Muscle of leg (tissue), 16 donors: ENCODE measurements at places on chromosomes 3 and 15.

DNA sequence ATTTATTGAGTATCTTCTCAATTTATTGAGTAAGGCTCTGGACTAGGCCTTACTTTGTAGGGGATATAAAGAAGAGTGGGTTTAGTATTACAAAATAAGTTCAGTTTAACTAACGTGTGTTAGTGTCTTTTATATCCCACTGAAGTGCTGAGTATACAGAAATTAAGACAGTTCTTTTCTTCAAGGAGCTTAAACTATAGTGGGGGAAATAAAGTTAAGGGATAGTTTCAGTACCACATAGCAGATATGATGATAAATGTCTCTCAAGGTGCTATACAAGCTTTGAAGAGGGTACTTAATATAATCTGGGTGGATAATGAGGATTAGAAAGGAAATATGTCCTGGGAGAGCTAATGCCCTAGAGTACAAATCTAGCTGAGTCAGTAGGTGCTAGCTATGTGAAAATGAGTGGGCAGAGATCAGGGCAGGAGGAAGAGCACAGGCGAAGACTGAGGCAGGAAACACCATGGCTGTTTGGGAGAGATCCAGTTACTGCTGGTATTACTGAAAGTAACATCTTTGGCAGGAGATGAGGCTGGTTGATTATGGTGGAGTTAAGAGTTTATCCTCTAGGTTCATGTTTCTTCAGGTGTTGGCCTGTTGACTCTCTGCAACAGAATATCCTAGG is 46.0 kb downstream of the TEX9 start:
- DNase-seq, result no peak

DNA sequence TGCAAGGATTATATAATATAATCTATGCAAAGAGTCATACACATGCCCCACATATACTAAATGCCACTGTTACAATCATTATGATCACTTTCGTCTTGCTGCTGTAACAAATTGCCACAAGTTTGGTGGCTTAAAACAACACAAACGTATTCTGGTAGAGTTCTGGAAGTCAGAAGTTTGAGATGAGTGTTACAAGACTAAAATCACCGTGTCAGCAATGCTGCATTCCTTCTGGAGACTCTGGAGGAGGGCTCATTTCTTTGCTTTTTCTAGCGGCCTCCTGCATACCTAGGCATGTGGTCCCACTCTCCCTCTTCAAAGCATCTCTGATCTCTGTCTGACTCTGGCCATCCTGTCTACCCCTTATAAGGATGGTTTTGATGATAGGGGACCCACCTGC is 1.4 kb upstream of the CCDC174 start:
- DNase-seq, result no peak

DNA sequence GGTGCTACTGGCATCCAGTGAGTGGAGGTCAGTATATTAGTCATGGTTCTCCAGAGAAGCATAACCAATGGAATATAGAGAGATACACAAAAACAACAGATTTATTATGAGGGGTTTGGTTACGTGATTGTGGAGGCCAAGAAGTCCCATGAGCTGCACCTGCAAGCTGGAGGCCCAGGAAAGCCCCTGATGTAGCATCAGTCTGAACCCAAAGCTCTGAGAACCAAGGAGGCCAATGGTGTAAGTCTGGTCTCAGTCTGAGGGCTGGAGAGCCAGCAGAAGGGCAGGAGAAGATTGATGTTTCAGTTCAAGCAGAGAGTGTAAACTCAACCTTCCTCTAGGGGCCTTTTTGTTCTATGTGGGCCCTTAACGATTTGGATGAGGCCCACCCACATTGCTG is 144.1 kb downstream of the KLF13 start:
- no peak for DNase-seq

- peak; percentile 3 for DNase-seq
Observed at GRCh38 chr15:51536965-51537574, 85.5 kb downstream of the DMXL2 start.

DNA sequence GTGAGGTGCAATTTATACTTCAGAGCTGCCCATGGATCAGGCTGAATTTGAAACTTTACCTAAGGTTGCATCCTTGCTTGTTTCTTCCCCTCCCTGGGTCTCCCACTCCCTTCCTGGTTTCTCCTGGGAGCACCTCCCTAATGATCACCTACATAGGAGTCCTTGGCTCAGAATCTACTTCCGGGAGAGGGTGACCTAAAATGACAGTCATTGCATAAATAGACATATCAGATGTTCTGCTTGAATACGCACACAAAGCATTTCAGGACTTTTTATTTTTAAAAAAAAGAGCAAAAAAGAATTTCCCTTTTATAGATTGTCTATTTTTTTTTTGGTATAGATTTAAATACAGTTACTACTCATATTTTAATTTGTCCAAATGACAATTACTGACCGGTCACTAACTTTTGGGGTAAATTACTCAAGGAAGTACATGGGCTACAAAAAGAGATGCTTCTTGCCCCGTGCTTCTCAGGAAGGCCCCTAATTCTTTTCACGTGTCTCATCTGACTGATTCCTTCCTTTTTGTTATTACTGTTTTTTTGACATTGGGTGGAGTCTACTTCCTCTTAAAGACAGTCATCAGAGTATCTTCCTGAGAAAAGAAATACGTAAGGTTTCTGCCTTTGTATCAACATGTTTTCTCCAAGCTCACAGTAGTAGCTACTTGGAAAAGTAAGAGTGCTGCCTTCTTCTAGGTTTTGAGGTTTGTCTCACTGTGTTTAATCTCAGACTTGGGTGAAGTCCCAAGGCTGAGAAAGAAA is 4.9 kb upstream of the MYZAP start:
- DNase-seq, result no peak

- no peak for DNase-seq
Observed at GRCh38 chr15:66638377-66638776, 63.7 kb upstream of the SMAD6 start.

DNA sequence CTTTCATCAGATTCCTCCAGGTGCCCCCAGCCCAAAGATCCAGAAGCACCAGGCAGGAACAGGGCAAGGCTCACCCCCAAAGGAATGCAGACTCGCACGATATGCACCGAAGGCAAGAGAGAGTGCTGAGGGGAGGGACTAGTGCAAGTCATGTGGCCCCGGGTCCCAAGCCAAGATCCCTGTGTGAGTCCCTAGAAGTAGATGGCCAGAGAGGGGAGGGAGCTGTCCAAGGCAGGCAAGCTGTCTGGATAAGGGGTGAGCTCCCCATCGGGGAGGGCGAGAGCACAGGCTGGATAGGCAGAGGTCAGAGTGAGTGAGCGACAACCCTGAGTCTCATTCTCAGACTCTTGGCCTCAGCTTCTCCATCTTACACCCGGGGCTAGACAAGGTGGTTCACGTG is 171.5 kb upstream of the LINGO1 start:
- no peak for DNase-seq

DNA sequence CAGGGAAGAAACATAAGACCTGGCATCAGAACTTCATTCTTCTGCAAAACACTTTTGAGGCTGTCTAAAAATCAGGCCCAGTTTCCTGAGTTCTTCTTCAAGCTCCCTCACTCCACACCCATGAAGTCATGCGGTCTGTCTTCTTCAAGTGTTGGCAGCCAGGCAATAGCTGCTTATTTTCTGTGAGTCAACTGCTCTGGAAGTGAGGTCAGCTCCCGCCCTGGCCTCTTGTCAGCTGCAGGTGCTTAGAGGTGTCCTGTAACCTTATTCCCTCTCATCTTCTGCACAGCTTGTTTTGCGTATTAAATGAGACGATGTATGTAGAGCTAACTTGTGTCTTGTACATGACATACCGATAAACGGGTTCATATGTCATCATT is 226.1 kb downstream of the ADAMTS17 start:
- DNase-seq, result peak; percentile 66

DNA sequence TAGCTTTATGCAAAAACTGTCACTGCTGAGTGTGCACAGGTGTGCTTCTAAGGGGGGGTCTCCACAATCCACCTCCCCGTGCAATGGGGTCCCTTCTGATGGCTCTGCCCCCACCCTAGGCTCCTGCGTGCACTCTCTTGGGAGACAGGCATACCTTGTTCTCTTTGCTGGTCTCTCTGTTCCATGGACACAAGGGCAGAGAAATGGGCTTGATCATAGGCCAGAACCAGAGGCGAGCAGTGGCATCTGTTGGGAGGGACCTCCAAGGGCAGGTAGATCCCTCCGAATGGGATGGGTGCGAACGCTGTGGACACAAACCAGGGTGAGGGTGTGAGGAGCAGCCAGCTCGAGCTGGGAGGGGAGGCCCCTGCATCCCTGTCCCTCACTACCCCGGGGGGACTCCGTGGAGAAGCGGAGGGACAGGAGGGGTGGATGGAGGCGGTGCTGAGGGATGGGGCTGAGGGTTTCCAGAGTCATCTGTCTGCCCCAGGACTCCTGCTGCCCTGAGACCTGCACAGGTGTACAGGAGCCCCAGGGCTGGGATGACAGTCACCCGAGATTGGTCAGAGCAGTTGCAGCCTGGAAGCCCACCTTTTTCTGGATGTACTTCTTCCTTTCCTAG is 175.0 kb downstream of the KLF13 start:
- no peak for DNase-seq

- no peak for DNase-seq
Observed at GRCh38 chr15:40436892-40437751, 3.6 kb upstream of the BAHD1 start.

GRCh38 chr3:175355801-175356335 is 496.7 kb downstream of the NAALADL2 start:
- no peak for DNase-seq

DNA sequence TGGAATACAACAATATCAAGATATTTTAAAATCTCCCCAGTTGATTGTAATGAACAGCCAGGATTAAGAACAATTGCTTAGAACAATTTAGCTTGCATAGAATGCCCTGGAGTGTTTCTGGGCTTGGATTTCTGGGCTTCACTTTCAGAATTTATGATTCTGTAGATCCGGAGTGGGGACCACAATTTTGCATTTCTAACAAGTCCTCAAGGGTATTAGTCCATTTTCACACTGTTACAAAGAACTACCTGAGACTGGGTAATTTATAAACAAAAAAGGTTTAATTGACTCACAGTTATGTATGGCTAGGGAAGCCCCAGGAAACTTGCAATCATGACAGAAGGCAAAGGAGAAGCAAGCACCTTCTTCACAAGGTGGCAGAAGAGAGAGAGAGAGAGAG is 54.3 kb upstream of the MYRIP start:
- DNase-seq, result no peak

- DNase-seq, result peak; percentile 0
Observed at GRCh38 chr3:48403533-48404439, 26.1 kb downstream of the PLXNB1 start.

GRCh38 chr3:128491941-128492670 is 895 bp downstream of the GATA2 start:
- DNase-seq, result no peak

DNA sequence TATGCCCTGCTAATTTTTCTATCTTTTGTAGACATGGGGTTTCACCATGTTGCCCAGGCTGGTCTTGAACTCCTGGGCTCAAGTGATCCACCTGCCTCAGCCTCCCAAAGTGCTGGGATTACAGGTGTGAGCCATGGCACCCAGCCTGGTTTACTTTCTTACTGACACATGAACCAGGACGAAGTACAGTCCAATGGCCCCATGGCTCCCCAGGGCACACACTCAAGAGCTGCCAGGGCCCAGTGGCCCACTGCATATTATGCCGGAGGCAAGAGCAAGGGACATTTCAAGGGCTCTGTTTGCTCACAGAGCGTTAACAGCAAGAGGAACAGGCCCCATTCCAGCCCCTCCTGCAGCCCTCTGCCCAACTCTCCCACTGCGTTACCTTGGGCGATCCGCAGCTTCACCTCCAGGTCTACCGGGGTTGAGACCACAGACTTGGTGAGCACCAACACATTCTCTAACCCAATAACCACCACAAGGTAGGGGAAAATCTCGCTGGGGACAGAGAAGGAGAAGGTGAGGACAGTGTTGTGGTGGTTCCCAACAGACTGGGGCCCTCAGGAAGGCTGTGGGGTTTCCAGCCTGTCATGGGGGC is 42.8 kb downstream of the PTPN23 start:
- DNase-seq, result no peak

DNA sequence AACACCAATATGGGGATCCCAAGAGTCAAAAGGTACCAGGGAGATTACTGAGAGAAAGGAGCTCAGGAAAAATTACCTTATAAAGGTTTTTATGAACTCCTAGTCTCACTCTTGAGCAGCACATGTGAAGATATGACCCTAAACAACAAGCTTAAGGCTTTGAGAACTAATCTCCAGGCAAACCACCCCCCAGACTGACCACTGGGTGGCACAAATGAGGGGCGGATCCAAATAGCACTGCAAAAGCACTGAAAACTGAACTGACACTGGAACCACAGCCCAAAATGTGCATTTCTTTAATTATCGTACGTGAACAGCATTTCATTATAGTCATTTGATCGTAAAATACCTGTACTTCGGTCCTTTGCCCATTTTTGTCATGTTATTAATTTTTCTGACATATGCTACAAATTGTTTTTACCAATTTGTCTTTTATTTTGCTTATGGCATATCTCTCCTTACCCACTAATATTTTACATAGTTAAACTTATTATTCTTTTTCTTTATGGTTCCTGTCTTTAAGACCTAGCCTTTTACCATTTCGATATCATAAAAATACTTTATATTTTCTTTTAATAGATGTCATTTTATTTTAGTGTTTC is 31.5 kb upstream of the TFDP2 start:
- DNase-seq, result peak; percentile 7

- no peak for DNase-seq
Observed at GRCh38 chr3:104178680-104179079, 1188.0 kb upstream of the ALCAM start.

DNA sequence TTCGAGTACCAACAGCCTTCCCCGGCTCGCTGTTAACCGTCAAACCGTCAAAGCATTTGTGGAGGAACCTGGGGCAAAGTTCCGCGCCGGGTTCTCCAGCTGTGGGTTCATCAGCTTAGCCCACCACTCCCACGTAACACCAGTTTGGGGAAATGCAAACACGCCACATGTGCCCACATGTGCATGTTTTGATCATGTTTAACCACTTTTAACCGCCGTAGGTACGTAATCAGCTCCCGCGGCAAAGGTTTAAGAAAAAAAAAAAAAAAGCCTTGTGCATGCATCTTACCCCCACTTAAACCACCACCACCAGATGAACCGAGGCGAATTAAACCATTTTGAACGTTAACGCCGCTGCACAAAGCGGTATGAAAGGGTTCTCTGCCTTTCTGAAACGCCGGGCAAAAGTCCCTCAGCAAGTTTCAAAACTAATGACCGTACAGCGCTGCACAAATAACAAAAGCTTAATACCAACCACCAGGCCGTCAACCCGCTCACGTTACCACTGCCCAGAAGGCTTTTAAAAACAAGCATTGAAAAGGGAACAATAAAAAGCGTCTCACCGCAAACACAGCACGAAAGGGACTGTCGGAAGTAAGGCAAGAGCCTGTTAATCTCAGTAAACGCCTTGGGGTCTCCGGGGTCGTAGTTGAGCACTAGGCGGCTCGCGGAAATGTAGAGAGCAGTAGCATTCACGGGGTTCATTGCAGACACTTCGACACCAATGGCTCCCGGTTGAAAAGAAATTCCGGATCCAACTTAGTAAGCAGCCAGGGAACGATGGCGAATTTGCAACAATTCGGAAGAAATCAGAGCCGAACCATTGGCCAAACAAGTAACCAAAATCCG is 1.5 kb downstream of the MSL2 start:
- DNase-seq, result peak; percentile 35

DNA sequence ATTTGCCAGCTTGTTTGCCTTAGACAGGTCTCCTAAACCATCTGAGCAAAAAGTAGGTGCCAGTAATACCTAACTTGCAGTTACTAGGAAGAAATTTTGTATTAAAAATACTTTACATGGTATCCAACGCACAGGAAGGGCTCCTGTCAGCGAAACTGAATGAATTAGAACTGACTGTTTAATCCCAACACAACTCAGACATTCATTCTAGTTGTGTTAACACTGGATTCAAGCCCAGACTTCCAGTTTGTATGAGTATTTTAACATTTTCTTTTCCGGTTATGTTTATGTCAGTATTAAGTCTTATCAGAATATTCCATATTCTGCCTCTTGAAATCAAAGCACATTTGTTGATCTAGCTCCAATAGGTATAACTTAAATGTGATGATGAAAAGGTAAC is 82.0 kb upstream of the SOX2 start:
- DNase-seq, result no peak
